ENCODE measurements at places on chromosomes 1 and 21.

GRCh38 chr1:28037946-28038345 lies 50.5 kb downstream of the EYA3 start:
- DNase-seq: no peak

DNA sequence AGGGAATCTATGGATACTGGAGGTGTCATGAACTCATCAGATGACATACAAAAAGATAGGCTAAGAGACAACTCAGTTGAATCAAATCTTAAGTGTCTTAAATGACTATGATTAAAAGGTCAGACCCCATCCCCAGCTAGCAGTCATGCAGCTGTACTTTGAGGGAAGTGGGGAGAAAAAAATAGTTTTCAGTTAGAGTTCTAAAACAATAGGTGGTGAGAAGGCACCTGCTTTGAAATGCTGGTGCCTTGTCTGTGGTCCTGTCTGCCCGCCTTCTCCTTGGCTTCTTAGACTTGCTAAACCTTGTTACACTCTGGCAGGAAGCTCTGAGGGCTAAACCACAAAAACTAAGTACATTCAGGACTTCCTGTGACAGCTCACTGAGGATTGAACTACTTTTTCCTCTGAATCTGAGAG lies 15.3 kb downstream of the CD2 start:
- DNase-seq: no peak

DNA sequence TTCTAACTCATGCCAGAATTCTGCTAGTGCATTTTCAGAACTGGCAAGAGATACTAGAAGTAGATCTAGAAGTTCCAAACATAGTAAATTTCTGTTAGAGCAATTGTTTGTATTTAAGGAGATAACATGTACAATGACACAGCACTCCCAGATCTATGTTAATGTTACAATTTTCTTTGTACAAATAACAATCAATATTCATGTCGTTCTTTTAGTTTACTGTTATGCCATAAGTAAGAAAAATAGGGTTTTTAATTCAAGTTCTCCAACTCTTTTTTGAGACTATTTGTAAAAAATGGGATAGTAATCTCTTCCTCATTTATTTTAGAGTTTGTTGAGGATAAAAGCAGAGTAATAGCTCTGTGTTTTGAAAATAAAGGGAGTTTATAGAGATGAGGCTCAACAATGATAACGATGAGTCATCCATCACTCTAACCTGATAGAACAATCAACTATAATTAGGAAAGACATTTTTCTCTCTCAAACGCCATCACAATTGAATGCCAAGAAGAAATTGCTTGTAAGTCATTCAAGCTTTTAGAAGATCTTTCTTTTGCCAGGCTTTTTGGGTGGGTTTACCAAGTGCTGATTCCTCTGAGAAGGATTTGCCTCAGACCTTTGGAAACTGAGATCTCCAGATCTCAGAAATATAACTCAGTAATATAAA lies 638 bp downstream of the CD84 start:
- no peak for DNase-seq

DNA sequence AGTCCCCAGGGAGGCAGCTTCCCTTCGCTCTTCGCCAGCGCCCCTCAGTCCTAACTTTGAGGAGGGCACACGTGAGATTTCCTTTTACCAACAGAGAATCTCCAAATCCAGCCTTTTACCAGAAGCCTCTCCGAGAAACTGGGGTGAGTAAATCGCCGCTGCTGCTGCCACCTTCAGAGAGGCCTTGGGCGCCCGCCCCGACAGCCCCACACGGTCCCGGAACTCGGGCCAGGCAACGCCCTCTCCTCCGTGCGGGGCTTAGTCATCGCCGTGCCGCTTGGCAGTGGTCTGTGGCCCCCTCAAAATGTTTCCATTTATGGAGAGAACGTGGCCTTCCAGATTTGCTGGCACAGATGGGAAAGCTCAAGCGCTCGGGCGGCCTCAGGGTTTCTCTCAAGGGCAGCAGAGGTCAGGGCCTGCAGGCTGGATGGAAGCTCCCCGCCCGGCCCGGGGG lies 41.4 kb upstream of the COL6A2 start:
- DNase-seq: no peak

DNA sequence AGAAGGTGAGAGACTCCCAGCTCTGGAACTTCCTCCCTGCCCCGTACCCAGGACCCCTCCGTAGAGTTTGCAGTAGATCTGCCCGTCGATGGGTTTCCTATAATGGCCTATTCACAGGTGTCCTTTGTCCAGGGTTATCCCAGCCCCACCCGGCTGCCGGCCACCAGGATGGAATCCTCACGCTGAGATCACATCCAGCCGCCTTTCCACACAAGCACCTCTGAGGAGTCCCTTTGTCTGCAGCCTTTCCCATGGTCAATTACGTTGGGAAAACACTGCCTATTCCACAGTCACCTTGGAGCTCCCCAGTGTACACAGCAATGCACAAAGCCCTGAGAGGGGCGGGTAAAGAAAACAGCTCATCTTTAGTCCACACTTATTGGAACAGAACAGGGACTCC lies 190.0 kb upstream of the EDN2 start:
- DNase-seq: no peak

- DNase-seq: no peak
Observed at GRCh38 chr1:59223198-59223597, 73.7 kb upstream of the FGGY start.

DNA sequence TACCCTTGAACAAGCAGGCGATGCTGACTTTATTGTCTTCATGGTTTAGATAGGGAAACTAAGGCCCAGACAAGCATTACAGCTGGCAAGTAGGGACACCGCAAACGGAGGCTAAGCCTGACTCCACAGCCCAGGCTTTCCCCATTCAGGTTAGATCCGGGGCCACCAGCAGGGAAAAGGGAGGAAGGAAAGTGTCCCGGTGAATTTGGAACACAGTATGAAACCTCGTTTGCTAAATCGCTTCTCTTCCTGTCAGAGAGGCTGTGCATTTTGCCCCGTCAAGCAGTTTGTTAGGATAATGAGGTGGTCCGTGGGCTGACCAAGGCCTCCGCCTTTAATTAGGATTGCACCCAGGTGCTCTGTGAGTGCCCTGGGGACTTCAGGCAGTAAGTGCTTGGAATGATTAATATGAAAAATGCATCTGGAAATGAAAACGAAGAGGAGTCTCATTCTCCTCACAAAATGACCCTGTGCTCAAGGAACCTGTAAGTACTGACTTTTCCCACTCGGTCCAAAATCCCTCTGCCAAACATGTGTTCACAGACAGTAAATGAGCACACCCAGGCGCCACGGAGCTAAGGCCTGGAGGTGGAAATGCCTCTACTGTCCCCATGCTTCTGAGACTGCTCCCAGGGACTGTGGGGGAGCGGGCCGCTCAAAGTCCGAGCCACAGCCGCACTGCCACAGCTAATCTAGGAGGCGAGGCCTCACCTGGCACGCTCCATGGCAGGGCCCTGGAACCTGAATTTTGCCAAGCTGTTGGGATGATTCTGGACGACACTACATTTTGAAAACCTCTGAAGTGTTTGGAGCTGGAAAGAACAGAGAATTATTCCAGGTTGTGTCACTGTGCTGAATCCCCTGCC lies 234.1 kb downstream of the SDCCAG8 start:
- no peak for DNase-seq

DNA sequence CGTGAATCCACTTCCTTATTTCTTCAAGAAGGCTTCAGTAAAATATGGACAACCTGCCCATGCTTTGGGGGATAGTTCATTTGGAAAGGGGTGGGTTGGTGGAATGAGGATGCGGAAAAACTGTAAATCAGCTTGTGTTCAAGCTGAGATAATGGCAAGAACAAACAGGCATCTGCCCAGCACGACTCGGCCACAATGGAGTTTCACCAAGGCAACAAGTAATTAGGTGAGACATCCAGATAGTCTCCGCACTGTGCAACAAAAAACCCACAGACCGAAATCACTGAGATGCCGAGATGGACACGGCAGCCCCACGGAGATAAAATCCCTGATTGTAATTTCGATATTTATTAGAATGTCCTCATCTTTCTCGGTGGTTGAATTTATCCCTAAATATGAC lies 455.2 kb downstream of the AJAP1 start:
- DNase-seq: no peak

- no peak for DNase-seq
Observed at GRCh38 chr1:202692959-202693555, 17.2 kb downstream of the SYT2 start.

GRCh38 chr1:231940701-231941100 lies 314.1 kb downstream of the DISC1 start:
- no peak for DNase-seq

- DNase-seq: no peak
Observed at GRCh38 chr1:8746554-8746953, 70.9 kb downstream of the RERE start.

GRCh38 chr1:1198423-1199140 lies 7.8 kb downstream of the TNFRSF18 start:
- DNase-seq: no peak

DNA sequence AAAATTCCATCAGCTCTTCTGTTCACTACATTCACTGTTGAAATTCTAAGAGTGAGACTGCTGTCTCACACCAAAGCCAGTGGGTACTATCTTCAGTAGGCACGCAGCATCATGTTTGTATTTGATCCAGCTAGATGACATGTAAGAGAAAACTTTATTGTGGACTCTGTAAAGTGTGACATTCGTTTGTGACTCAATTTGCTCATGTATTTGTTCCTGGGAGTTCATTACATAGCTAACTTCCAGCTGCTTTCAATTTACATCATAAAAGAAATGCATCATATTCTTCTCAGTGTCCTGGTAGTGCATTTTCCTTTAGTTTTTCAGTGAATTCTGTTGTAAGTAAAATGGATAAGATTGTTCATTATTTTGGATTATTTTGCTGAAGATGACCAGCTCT lies 31.4 kb downstream of the CTH start:
- DNase-seq: no peak

DNA sequence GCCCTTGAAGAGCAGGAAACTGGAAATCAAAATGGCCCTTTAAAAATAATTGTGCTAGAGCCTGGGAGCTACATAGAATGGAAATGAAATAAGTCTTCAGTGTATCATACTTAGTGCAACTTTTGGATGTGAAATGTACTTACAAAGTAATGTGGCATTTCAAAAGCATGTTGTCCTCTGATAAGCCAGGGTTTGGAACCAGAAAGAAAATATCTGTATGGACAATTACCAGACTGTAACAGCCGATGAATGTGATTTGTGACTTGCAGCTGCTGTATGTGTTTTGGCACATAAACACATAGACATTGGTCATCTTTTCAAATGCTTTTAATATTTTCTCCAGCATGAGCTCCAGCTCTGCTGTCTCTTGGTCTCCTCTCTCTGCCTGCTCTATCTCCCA lies 546.4 kb downstream of the OMA1 start:
- no peak for DNase-seq

GRCh38 chr1:160522622-160523345 lies at the start of gene SLAMF6:
Gene SLAMF6, minus strand, starts transcription at chr1:160523255. Its CDS starts 63 bp downstream, at chr1:160523192.
- DNase-seq: no peak

DNA sequence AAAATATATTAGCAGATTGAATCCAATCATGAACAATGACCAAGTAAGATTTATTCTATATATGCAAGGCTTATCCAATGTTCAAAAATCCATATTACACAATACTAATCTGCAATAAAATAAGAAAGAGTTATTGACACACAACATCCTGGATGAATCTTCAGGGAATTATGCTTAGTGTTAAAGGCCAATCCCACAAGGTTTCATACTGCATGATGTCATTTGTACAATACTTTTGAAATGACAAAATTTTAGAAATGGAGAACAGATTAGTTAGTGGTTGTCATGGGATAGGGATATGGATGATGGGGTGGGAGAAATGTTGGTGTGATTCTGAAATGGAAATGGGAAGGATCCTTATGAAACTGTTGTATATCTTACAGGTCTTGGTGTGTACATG lies 425.7 kb downstream of the SIPA1L2 start:
- no peak for DNase-seq

- DNase-seq: no peak
Observed at GRCh38 chr1:201447903-201448871, 20.8 kb downstream of the PHLDA3 start.

DNA sequence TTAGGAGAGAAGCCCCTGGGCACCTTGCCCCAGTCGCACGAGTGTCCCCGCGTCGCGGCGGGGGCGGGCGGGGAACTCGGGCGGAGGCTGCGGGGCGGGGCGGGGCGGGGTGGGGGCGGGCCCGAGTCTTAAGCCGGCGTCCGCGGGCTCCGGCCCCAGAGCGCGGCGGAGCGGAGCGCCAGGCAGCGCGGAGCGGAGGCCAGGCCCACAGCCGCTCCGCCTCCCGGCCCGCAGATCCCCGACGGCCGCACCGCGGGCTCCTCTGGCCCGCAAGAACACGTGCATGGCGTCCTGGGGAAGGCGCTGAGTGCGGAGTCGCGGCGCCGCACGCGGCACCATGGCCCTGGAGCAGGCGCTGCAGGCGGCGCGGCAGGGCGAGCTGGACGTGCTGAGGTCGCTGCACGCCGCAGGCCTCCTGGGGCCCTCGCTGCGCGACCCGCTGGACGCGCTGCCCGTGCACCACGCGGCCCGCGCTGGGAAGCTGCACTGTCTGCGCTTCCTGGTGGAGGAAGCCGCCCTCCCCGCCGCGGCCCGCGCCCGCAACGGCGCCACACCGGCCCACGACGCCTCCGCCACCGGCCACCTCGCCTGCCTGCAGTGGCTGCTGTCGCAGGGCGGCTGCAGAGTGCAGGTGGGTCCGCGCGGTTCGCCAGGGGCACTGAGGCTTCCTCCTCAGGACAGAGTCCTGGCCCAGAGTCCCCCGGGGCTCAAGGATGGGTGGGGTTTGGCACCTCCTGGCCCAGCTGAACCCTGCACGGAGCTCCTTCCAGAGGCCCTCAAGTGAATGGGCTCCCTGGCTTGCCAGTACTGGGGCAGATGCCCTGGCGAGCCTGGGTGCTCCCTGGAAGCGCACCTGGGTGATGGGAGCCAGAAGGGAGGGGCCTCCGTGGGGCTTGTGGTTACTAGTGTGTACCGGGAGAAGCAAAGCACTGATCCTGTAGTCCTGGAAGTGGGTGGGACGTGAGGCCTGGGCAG lies at the start of gene ESPN:
ESPN (plus strand) TSS at position 158 of the 975 bp plus-strand sequence; CDS start at position 338, 180 bp downstream.
- DNase-seq: no peak

GRCh38 chr1:205914155-205914507 lies 29.1 kb downstream of the SLC26A9 start:
- no peak for DNase-seq

- DNase-seq: no peak
Observed at GRCh38 chr1:18951818-18952391, 4.6 kb downstream of the IFFO2 start.

GRCh38 chr1:79323239-79324025 lies 316.9 kb upstream of the ADGRL4 start:
- no peak for DNase-seq

DNA sequence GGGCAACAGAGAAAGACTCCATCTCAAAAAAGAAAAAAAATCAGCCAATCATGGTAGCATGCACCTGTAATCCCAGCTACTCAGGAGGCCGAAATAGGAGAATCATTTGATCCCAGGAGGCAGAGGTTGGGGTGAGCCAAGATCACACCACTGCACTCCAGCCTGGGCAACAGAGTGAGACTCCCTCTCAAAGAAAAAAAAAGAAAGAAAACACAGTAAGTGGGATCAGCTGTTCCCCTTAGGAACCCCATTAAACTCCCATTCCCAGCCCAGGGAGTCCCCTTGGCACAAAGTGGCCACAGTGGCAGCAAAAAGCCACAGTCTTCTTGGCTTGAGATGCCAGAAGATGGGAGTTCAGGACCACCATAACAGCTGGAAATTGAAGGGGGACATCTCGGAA lies 9.1 kb downstream of the TMEM50B start:
- DNase-seq: no peak

GRCh38 chr1:14987829-14988603 lies 165.5 kb upstream of the TMEM51 start:
- DNase-seq: no peak

- no peak for DNase-seq
Observed at GRCh38 chr1:161071886-161072371, 2.2 kb upstream of the ARHGAP30 start.
